ENCODE measurements at places on chromosomes 13 and 19. TPM values are rescaled to one million over a fixed set of nuclear protein-coding genes. Genes with fewer than 3 reads are reported as not detected.

CACNG6 gene
- not detected for total RNA-seq

FGF22 gene
- 0.65 TPM for total RNA-seq

SPATA13 gene
- 106 TPM for total RNA-seq

BRCA2 gene
- total RNA-seq = 3.6 TPM

AXL gene
- not detected for total RNA-seq

MRPS31 gene
- total RNA-seq = 7.3 TPM

GAS6 gene
- total RNA-seq = 1.2 TPM

NLRP4 gene
- total RNA-seq = not detected

OPA3 gene
- 5.6 TPM for total RNA-seq

CYP2A7 gene
- not detected for total RNA-seq

Measured in CD8-positive, alpha-beta T cell (primary cell).